Right forelimb (tissue), 1 donor: ENCODE measurements at places on chromosomes 2 and 18.

GRCh38 chr2:56540916-56541315 is 357.1 kb downstream of the CCDC85A start:
- DNase-seq, result no peak

DNA sequence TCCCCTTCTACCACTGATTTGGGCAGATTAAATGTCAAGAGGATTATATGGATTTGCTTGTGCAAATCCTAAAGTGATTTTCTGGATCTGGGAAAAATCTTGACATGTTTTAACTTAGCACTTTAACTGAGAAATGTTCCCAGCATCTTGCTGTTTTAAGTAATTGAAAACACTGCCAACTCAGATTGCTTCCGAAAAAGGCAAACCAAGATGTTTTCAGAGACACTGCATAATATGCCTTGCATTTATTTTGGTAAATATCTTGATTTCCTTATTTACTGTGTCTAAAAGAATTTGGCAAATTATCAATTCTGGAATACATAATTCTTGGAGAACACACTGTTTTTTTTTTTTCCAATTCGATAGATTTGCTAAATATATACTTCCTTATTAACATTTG is 385.0 kb upstream of the FAM98A start:
- DNase-seq, result no peak

DNA sequence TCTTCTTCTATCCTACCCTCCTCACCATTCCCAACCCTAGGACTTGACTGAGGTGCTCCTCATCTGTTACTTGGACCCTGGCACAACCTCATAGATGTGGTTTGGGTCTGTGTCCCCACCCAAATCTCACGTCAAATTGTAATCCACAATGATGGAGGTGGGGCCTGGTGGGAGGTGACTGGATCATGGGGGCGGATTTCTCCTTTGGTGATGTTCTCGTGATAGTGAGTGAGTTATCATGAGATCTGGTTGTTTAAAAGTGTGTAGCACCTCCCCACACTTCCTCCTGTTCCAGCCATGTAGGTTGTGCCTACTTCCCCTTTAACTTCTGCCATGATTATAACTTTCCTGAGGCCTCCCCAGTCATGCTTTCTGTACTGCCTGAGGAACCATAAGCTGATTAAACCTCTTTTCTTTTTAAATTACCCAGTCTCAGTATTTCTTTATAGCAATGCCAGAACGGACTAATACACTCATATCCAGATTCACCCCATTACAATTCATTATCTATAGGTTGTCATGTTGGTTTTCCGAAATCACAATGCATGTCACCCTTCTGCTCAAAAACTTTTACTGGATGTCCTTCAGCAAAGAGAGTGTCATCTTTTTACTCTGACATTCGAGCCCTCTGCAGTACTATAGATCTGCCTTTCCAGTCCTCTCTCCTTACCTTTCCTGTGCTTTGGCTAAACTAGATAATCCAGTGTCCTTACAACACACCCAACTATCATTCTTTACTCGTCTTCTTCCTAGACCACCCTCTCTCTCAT is 45.7 kb downstream of the APOB start:
- no peak for DNase-seq

DNA sequence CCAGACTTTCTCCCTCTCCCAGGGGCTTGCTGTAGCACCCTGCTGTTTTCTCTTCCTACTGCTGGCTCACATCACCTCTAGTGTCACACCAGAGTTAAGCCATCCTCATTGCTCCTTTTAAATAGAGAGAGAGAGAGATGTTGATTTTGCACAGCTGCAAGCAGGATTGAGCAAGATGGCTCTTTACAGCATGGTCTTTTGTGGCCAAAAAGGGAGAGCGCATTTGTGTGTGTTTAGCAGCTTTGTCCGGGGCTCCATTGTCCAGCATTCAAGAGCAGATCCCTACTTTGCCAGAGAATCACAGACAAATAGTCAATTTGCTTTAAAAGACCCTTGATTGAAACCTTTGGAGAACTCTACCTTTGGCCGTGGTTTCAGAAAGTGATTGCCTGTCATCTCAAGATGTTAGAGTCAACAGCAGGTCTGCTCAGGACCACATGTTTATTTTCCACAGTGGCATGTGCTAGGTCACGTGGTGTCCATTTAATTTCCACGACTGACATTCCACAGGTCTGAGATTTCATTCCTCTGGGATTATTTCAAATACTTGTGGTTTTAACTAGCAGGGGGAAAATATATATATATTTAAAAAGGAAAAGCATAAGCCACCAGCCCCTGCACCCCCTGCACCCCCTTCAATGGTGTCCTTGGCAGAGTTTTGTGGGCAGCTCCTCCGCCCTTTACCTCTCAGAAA is 359.9 kb upstream of the SLC14A2 start:
- DNase-seq, result peak; percentile 47

- DNase-seq, result no peak
Observed at GRCh38 chr2:196431076-196431475, 208.4 kb upstream of the CCDC150 start.

DNA sequence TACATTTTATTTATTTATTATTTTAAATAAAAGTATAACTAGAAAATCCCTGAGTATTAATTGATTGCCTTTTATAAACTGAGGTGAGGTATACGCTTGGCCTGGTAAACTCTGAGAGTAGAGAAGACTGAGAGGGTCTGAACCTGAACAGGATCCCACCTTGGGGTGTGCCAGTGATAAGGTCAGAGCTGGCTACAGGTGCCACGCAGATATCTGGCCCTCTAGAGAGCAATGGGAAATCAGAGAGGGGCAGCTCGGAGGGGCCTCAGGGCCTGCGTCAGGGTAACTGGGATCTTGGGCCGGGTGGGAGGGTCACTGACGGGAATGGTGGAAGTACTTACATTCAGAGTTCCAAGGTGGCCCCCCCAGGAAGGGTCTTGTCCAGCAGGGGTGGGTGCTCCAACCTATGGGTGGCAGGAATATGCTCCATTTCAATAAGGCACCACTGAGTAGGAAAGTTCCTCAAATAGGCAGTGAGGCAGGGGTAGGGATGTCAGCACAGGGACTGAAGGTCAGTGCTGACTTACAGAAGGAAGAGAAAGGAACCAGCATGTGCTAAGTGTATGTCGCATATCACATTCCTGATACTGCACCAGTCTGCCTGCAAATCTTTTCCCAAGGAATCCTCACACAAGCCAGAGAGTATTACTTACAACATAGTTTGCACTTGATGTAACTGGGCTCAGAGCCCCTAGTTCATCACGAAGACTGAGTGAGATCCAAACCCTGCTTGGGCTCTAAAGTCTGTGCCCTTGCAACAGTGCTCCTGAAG is 706.0 kb upstream of the RAB6C start:
- no peak for DNase-seq

GRCh38 chr2:1550658-1551316 is 137.5 kb downstream of the TPO start:
- DNase-seq, result peak; percentile 75

DNA sequence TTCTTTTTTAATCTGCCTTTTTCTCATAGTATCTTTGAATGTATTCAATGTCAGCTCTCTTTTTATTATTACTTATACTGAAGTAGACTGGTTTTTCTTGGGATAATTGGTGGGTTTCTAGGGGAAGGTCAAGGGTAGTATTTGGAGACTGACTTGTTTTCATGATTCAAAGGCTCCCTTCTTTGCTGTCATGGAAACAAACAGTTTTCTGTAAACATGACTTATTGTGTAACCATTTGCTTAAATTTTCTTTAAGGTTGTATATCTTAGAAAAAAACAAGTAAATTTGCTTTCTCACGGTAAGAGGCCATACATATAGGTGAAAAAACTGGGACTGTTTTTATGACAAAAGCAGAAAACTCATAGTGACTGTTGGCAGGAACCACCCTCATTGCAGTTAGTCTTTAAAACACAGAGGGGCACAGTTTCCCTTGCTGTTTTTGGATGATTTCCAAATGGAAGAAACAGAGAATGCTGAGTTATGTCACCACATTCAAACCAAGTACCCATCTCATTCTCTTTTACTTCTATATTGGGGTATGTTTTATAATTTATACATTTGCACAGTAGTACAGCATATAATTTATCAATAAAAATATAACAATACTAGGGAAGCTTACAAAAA is 5.8 kb upstream of the RDH14 start:
- DNase-seq, result no peak

- DNase-seq, result no peak
Observed at GRCh38 chr2:160402501-160402900, 91.1 kb downstream of the RBMS1 start.

DNA sequence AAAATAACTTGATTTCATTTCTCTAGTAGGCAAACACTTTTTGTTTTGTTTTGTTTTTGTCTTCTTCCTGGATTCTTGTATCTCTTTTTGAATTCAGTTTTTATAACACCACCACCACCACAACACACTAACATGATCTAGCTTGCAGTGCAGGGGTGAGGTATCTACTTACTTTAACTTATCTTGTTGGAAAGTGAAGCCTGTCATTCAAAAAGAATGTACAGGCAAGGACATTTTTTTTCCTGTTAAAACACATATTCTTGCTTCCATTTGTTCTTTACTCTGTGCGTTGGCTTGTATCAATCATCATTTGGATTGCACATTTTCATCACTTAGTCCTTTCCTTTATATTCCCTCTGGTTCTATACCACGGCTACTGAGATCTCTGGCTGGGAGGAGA is 824.2 kb downstream of the PLCL1 start:
- no peak for DNase-seq

- DNase-seq, result no peak
Observed at GRCh38 chr2:158507141-158507540, 50.4 kb downstream of the PKP4 start.

DNA sequence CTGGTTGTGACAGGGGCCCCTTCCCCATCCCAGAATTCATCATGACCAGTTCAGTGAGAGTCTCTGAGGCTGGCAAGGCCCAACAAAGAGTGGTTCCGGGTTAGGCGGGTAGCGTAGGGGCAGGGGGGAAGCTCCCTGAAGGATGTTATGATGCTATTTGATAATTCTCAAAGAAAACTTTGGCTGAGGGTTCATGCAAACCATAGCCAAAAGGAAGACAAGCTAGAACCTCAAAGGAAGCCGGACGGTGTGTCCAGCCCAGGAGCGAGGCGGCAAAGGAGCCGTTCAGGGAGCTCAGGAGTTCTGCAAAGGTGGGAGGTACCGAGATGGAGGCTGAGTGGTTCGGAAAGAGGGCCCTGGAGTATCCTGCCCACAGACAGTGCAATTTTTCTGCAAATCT is 226.8 kb upstream of the RAB6C start:
- peak; percentile 11 for DNase-seq

DNA sequence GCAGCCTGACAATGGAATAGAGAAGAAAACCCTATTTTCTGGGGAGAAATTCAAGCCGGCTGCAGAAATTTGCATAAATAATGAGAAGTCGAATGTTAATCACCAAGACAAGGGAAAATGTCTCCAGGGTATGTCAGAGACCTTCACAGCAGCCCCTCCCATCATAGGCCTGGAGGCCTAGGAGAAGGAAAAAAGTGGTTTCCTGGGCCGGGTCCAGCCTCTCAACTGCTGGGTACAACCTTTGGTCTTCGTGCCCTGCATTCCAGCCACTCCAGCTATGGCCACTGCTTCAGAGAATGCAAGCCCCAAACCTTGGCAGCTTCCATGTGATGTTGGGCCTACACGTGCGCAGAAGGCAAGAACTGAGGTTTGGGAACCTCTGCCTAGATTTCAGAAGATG is 6.0 kb upstream of the SCRN3 start:
- no peak for DNase-seq

DNA sequence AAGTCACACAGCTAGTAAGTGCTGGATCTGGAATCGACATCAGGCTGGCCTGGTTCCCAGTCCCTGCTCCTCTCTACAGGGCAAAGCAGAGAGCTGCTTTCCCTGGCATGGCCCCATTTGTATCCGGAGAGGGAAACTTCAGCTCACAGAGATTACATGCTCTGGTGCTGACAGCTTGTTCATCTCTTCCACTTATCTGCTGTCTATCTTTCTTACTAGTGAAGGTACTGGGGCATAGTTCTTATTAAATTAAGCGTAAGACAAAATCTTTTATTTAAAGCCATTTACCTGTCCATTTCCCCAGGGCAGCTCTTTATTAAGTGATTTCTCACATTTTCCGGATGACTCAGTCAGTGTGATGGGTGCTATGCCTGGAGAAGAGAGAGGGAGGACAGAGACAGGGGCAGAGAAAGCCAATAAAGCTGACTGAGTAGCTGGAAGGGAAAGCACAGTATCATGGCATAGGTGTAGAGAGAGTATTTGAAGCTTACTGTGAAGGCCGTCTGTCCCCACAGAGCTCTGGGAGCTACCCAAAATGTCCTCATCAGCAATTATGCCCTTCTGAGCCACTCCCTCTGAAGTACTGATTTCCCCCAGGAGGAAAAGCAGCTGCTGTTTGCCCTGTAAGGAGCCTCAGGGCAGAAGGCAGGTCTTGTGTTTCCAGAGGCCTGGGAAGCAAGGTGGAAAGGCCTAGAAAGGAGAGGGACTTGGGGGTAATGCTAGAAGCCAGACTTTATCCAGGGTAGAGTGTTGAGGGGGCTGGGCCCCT is 44.1 kb upstream of the EPAS1 start:
- peak; percentile 62 for DNase-seq

- DNase-seq, result no peak
Observed at GRCh38 chr2:233404222-233404621, 49.9 kb downstream of the DGKD start.

DNA sequence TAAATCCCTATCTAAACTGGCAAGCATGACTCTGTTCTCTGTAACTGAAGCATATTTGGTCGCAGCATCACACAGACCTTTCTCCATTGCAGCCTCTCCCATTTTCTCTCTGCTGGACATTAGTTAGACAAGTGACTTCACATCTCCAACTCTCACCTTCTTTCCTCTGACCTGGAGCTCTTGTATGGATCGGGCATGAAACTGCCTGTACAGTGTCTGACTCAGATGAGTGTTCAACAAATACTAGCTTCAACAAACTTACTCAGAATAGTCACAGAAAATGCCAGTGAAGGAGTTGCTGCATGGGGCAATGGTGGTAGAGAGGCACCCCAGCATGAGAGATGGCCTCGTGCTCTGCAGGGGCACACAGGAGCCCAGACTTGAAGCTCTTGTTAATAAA is 104.7 kb upstream of the COPS8 start:
- no peak for DNase-seq

- no peak for DNase-seq
Observed at GRCh38 chr2:218257390-218257981, 3.3 kb upstream of the GPBAR1 start.
